IPS-NIHi11 (cell line): ENCODE measurements at places on chromosomes 12 and 14.

- DNase-seq: no peak
These were observed 139.6 kb downstream of the CEP83 start for GRCh38 chr12:94320109-94320508.

DNA sequence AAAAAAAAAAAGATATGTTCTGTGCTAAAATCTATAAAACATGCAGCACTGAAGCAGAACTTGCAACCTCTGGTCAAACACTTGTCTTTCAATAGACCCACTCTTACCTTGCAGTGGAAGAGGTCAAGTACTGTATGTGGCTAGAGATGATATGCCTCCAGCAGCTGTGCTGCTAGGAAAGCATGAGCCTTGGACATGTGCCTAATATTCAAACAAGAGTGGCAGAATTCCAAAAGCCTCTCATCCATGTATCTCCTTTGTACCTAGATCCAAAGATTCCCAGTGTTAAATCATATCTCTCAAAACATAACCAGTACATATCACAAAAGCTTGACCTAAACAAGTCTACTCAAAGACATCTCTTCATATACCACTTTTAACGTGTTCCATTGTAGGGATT, 105.0 kb upstream of the CPNE8 start:
- no peak for DNase-seq

DNA sequence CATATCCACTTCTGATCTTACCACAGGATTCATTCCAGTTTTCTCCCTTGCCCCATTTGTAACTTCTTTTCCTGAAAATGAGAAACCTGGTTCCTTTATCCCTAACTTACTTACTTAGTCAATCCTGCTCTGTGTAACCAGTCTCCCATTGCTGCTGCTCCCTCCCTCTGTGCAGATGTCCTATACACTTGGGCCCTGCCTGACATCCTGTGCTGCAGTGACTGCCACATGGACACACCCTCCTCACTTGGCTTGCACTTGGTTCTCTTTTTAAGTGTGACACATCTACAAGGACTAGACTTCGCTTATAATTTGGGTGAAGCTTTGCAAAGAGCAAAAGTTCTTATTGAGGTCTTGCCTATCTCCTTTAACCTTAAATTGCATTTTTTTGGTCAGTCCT, 51.4 kb downstream of the FGD4 start:
- DNase-seq: no peak

DNA sequence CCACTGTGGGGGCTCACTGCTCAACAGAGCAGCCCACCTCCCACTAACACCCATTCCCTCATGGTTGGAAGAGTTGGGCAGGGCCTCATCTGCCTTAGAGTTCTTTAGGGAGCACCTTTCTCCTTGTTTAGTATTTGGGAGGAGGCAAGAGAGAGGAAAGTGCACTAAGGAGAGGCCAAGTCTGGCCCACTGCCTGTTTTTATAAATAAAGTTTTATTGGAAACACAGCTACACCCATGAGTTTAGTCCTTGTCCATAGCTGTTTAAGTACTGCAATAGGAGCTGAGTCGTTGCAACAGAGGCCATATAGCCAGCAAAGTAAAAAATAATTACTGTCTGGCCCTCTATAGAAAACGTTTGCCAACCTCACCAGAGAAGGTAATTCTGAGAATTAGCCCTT, 63.9 kb downstream of the C14orf132 start:
- no peak for DNase-seq

- DNase-seq: no peak
These were observed 60.0 kb downstream of the PTPRB start for GRCh38 chr12:70577283-70577634.

- DNase-seq: peak; percentile 95
These were observed 43.3 kb downstream of the GALNT8 start for GRCh38 chr12:4763549-4763948.

GRCh38 chr14:90848944-90849731, 32.9 kb upstream of the TTC7B start:
- DNase-seq: no peak

DNA sequence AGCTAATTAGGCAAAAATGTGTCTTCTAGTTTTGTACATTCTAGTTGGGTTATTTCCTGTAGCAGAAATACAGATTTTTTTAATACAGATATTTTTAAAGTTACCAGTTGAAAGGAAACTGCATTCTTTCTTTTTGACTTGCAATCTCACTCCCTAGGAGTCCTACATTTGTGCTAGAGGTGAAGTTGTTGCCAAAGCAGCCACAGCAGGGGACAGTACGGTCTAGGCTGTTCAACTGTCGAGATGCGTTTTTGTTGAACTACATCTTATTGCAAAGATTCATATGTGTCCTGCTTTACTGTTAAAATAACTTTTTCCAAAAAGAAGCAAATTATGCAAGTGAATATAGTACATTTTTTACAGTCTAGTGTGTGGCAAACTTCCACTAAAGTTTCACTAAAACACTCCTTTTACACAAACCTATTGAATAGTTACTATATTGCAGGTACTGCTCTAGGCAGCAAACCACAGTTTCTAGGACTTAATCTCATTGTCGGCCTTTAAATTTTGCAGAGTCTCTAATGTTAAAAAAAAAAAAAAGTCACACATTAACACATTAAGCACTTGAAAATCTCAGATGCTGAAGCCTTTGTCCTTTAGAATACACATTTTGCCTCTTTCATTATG, 30.2 kb upstream of the SRGAP1 start:
- DNase-seq: no peak

- no peak for DNase-seq
These were observed 122.1 kb upstream of the PTPRB start for GRCh38 chr12:70759161-70759918.

GRCh38 chr14:65482757-65483438, 70.4 kb downstream of the FUT8 start:
- DNase-seq: no peak
